ENCODE measurements at places on chromosomes 2 and 18. TPM values are rescaled to one million over a fixed set of nuclear protein-coding genes. Genes with fewer than 3 reads are reported as not detected.

The CDCA7 gene
- total RNA-seq: 2.8 TPM

The ADCYAP1 gene
- 6.5 TPM for total RNA-seq

The DYNAP gene
- total RNA-seq: not detected

The CNTNAP5 gene
- not detected for total RNA-seq

The UGT1A4 gene
- total RNA-seq: not detected

The UBR3 gene
- total RNA-seq: 63.9 TPM

The THAP4 gene
- 31.9 TPM for total RNA-seq

The IL1F10 gene
- not detected for total RNA-seq

The REEP1 gene
- 12.3 TPM for total RNA-seq

The OR6B2 gene
- not detected for total RNA-seq

The CD226 gene
- total RNA-seq: 3.1 TPM

The CSRNP3 gene
- total RNA-seq: 3.7 TPM

The MRPL44 gene
- total RNA-seq: 11.6 TPM

The DAPL1 gene
- not detected for total RNA-seq

The CPLX4 gene
- total RNA-seq: not detected

The OSR1 gene
- total RNA-seq: 48.6 TPM

The KLHL30 gene
- 9.0 TPM for total RNA-seq

The TMEFF2 gene
- total RNA-seq: not detected

The GREB1 gene
- 8.6 TPM for total RNA-seq

The DOK6 gene
- total RNA-seq: 6.3 TPM

The IL1R2 gene
- total RNA-seq: 38.3 TPM

The LOXL3 gene
- 27.1 TPM for total RNA-seq

The BCL11A gene
- total RNA-seq: 2.0 TPM

DNA sequence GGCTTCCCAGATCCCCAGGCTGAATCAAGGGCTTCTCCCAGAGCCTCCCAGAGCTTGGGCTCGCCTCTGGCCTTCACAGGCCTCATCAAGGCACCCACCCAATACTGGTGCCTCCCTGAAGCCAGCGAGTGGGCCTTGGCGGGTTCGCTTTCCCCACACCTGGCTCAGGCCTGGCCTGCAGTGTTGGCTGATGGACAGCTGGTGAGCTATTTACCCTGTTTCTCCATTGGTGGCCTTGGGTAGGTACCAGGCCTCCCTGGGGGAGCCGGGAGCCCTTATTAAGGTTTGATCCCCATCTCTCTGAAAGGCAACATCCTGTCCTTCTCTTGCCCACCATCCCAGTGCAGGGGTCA is 18.2 kb upstream of the DUSP2 start:
- no peak for DNase-seq

DNA sequence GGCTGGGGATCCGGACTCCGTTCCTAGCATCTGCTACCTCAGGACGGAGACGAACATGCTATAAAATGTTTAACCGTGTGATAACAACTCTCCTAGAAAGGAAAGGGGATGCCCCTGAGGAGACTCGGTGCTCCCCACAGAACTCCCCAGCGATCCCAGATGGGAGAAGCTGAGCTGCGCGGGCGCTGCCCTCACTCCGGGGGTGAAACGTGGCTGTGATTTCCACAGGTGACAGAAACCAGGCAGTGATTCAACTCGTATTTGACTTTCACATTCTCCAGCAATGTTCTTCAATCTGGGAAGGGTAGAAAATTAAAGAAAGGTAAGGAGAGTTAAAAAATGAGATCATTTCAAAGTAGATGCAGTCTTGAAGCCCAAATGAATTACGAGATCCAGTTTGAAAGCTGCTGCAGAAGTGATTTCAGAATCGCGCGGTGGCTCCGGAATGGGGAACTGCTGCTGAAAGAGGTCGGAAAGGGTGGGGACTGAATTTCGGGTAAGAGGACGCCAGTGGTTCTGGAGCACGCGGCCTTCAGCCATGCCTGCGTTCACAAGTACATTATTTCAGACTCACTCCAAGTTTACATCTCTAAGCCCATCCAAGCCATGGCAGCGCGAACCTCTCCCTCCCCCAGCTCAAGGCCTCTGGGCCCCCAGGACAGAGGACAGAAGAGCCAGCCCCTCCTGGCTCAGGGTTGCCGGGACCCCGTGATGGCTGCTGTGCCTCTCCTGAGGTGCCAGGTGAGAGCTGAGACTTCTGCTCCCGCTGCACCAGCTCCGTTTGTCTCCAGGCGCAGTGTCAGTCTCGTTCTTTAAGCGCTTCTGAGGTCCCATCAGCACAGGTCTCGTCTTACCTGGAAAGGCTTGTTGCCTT is 39.5 kb downstream of the ADNP2 start:
- DNase-seq: peak; percentile 63

GRCh38 chr2:185215497-185215896 is 523.1 kb upstream of the FSIP2 start:
- no peak for DNase-seq

- no peak for DNase-seq
Observed at GRCh38 chr18:3002732-3003131, 10.2 kb downstream of the LPIN2 start.

GRCh38 chr18:26655525-26656430 is 107.4 kb upstream of the KCTD1 start:
- DNase-seq: peak; percentile 62

- no peak for DNase-seq
Observed at GRCh38 chr2:19138264-19138825, 220.1 kb downstream of the OSR1 start.

- peak; percentile 72 for DNase-seq
Observed at GRCh38 chr2:40218679-40219078, 233.2 kb downstream of the SLC8A1 start.

DNA sequence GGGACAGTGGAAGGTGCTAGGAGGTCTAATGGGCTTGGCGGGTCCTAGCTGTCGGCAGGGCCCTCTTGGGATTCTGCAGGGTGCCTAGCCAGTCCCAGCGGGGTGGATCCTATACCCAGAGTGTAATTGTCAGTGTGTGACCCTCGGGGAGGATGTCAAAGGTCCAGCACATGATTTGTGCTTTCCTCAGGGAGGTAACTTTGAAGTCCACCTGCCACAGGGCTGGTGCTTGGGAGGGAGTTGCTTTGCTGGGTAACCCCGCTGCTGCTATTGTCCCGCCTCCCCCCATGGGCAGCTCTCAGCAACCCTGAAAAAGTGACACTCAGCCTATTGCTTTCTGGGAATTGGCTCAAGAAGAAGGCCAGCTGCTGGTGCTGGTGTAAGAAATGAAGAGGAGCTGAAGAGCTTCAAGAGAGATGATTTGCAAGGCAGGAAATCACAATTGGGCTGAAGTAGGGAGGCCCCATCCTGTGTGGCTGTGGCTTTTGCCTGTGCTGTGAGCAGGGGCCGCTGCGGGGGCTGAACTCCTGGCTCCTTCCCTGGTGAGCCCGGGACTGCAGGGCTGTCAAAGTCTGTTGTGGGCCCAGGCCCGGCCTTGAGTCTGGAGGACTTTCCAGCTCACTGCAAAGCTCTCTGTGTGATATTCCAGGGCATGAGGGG is 36.4 kb downstream of the EMILIN2 start:
- DNase-seq: no peak

- peak; percentile 79 for DNase-seq
Observed at GRCh38 chr2:180980943-180981911, 822 bp downstream of the UBE2E3 start.

DNA sequence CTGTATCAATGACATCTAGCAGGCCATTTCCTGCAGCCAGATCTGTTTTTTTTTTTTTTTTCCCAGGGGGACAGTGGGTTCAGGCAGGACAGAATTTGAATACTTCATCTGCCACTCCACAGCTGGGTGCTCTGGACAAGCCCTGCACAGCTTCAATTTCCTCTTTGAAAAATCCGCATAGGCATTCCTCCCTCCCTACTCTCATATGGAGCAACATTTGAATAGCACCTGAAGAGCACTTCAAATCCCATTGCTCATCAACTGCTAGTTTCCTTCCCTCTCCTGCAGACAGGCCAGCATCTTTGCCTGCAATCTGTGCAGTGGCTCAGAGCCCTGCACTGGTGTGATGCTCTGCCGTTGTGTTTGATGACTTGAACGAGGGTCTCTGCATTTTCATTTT is 326.3 kb downstream of the TSN start:
- DNase-seq: no peak

DNA sequence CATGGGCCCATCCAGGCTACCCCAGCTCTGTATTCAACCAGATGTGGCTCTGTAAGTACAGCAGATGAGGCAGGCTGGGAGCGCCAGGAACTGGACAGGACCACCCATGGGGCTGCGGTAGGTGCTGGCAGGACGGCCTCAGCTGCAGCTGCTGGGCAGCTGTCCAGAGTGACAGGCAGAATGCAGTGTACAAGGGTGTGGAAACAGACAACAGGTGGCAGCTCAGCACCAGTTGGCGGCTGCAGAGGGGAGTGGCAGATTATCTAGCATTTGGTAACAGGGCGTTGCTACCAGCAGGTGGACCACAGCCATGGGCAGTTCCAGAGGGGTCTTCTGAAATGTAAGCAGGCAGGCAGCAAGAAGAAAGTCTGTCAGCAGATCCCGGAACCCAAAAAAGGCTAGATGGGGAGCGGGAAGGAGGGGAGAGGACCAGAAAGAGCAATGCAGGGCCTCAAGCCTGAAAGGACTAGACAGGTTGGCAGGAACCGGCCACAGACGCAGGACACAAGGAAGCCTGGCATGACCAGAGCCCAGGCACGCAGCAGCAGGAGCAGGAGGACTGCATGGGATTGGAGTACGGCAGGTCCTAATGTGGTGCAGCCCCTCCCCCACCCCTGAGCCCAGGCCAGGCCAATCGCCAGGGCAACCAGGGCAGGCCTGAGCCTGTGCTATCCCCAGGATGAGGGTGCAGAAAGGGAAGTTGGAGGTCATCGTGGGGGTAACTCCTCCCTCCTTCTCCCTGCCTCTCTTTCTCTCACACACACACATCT is 24.7 kb downstream of the PKDCC start:
- no peak for DNase-seq

GRCh38 chr2:168604252-168604651 is 148.2 kb downstream of the CERS6 start:
- DNase-seq: no peak

- no peak for DNase-seq
Observed at GRCh38 chr2:47029737-47030524, 114.3 kb upstream of the MCFD2 start.

- no peak for DNase-seq
Observed at GRCh38 chr18:74682141-74682990, 84.7 kb downstream of the ZNF407 start.

DNA sequence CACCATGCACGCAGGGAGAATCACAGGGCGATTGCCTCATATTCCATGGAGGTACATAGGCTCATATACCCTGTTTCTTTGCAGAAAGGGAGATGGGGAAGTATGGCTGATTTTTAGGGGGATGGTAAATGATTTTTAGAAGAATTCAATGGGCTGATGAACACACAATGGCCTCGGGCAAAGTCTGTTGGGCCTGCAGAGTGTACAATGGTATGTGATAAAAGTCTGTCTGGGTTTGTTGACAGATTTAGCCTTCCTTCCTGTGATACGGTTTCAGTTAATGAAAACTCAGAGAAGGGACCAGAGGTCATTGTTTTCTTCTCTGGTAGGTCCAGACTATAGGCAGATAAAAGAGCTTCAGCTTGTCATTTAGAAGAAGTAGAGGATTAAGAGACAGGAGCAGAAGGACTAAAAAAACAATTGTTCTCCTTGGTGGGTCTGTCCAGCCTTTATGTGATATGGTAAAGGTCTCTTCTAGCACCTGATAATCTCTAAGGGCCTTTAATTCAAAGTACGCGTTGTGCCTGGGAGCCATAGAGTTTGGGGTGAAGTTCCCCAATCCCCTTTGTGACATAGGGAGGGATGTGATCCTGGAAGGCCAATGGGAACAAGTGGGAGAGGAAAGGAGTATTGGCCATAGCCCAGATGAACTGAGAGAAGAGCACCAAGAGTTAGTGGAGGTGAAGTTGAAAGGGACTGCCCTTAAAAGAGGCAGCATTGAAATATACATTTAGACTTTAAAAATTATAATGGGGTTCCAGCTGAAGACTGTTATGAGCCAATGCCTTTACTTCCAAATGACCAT is 107.5 kb upstream of the SERPINE2 start:
- DNase-seq: no peak

DNA sequence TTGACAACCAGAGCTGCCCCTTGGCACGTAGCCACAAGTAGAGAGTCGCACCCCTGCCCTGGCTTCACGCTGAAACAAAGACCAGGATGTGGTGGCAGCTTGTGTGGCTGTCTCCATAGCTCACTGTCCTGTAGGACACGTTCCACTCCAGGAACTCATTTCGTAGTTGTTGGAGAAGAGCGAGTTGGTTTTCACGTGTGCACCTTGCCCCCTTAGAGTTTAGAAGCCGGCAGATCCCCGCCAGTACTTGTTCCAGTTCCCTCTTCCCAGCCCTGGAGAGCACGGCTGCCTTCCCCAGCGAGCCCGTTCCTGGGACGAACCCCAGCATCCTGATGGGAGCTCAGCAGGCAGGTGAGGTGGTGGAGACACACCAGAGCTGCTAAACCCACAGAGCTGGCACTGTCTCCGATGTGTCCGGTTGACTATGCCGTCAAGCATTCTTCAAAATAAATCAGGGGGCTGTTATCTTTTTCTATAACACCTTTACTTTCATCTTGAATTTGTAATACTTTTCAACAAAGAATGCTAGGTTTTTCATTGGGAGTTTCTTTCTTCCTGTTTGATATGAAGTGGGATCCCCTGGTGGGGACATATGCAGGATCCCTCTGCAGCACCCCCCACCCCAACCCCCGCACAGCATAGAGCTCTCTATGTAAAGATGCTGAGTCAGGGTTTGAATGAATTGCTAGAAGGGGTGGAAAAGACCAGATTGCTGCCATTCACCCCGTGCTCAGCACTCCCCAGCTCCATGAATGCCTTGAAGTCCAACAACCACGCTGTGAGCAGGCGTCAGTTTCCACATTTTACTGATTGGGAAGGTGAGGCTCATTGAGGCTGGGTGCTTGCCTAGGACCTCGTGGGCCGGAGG is 44.5 kb downstream of the GREB1 start:
- DNase-seq: peak; percentile 27

GRCh38 chr2:121254748-121255147 is 30.3 kb downstream of the TFCP2L1 start:
- no peak for DNase-seq

GRCh38 chr2:21118302-21118920 is 5.4 kb upstream of the TDRD15 start:
- DNase-seq: no peak

DNA sequence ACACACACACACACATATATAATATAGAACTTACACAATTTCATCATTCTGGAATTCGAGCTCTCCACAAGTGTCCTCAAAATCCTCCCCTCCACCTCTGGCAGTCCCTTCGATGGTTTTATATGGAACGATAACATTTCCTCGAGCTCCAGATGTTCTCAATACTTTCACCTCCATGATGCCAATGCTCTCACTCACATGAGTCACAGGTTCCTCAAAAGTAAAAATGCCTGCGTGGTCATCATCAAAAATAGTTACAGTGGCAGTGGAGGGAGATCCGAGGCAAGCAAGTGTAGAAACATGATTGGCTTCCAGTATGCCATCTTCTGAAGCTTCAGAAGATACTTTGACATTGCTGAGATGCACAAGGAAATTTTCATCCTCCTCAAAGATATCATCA is 23.5 kb downstream of the SLC8A1 start:
- DNase-seq: no peak
